ENCODE measurements at places on chromosomes 7 and 10.

DNA sequence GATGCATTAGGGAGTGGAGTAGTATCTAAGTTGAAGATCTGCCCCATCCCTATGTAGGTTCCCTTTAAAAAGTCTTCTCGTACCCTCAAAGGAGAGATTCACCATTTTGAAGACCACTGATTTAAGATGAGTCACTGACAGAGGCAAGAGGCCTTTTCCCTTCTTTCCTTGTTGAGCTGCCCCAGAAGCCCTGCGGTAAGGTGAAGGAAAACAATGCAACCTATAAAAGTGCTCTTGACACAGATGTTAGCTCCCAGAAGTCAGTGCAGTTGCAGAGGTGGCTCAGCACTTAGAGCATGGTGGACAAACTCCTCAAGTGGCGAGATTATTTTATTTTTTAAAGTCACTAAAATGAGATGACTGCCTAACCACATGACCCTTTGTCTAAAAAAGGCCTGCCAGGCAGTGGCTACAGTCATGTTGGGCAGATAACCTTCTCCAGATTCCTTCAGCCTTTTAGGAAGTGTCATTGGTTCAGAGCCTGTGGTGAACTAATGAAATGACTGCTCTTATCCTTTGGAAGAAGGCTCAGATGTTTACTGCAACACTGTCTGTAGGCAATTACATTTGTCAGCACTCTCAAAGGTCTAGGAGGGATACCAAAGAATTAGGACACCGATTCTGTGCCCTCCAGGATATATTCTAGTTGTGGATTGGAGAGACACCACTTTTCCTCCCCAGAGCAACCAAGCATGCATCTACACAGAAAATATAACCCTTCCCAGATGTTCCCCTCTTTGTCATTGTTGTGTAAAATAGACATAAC is 88.7 kb downstream of the ARID5B start:
- no peak for DNase-seq

- DNase-seq: no peak
Measured at GRCh38 chr7:37719077-37719476, 35.5 kb downstream of the GPR141 start.

GRCh38 chr10:79944428-79945395 is 4.2 kb downstream of the SFTPD start:
- no peak for DNase-seq

GRCh38 chr10:123390874-123391273 is 236.7 kb downstream of the BUB3 start:
- DNase-seq: no peak

GRCh38 chr7:50185208-50185607 is 92.2 kb upstream of the ZPBP start:
- no peak for DNase-seq

DNA sequence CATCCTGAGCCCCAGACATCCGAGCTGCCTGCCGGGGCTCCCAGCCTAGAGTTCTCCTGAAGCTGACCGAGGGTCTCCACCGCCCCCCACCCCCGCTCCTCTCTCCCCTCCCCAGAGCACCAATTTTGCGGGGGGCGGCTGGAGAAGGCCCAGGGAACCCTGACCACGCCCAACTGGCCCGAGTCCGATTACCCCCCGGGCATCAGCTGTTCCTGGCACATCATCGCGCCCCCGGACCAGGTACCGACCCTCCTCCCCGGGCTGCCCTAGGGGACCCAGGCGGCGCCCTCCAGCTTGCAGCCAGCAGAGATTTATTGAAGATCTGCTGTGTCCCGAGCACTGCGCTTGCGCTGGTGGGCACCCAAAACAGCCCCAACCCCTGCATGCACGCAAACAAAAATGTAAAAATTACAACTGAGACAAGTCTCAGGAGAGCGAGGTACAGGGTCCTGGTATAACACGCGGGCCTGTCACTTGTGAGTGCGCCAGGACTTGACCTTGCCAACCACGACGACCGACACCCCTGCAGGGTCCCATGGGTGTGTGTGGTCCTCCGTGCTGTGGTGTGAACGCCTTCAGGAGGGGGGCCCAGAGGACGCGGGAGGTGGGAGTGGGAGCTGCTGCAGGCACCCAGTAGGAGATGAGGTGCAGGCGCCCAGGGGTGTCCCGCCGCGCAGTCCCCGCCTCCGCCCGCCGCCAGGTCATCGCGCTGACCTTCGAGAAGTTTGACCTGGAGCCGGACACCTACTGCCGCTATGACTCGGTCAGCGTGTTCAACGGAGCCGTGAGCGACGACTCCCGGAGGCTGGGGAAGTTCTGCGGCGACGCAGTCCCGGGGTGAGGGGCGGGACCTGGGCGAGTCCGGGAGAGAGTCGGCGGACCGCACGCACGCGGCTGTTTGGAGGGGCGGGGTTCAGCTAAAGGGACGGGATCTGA is 3.1 kb downstream of the PCOLCE start:
- no peak for DNase-seq

- no peak for DNase-seq
Measured at GRCh38 chr7:17275749-17276671, 22.4 kb upstream of the AHR start.

- DNase-seq: no peak
Measured at GRCh38 chr10:43421201-43421507, 12.2 kb upstream of the HNRNPF start.

- DNase-seq: peak; percentile 78
Measured at GRCh38 chr10:69716711-69717560, 84.8 kb upstream of the COL13A1 start.

DNA sequence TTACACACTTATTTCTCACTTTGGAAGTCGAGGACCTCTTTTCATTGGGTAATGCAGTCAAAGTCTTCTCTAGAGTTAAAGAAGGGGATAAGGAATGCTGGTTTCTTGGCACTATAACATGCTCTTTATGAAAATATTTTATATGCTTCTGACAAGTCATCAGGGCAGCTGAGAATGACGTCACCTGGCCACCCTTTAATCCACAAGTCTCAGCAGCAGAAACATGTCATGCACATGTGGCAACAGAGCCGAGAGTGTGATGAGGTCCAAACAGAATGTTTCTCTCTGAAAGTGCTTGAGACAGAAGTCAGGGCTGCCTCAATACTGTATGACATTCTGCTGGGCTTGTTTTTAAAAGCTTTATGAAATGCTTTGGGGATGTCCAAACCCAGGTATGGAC is 63.5 kb upstream of the C10orf90 start:
- DNase-seq: no peak

- DNase-seq: peak; percentile 60
Measured at GRCh38 chr7:127447326-127447945, 54.9 kb upstream of the ZNF800 start.

- no peak for DNase-seq
Measured at GRCh38 chr7:141700848-141701371, 1.1 kb downstream of the DENND11 start.

DNA sequence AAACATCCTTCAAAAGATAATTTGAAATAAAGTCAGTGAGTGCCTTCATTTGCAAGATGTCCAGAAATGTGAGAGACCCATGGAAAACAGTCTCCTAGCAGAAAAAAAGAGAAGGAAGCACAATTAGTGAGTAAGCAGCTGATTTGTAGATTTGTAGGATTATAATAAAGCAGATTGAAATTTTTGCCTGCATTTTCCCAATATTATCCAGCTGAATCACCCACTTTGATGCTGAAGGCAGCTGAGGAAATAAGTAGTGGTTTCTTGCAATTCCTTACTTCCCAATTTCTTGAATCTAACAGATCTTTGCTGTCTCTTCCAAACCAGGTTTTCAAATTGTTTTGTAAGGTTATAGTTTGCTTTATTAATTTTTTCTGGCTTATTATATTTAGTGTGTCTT is 181.4 kb downstream of the GNAT3 start:
- no peak for DNase-seq

DNA sequence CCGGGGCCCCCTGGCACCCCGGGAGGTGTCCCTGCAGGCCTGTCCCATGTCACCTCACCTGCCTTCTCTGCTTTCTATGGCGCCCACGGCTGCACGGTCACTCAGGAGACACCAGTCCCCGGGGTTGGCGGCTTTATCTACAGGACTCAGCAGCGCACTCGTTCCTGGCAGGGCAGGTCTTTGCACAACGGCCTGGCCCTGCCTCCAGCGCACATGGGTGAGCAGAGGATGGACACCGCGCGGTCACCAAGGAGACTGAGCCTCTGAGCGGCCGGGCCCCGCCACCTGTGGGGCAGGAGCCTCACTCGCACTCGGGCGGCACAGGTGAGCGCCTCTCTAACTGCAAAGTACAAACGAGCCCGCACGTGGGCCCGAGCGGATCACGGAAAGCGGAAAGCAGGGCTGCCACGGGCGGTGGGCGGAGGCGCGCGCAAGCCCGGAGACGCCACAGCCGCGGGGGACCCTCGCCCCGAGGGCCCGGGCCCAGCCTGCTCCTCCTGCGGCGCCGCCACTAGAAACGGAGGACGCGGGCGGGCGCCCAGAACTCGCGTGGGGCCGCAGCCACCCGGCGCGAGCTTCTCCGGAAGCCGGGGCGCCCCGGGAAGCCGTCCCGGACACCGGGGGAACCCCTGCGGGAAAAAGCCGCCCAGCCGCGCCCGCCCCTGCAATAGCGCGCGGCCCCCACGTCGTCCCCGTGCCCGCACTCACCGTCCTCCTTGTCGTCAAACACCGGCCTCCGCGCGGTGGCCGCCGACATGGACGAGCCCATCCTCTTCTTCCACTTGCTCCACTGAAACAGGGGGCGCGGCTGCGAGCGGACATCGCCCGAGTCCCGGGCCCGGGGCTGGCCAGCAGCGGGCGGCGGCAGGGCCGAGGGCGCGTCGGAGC is 642 bp downstream of the STK32C start:
- no peak for DNase-seq

DNA sequence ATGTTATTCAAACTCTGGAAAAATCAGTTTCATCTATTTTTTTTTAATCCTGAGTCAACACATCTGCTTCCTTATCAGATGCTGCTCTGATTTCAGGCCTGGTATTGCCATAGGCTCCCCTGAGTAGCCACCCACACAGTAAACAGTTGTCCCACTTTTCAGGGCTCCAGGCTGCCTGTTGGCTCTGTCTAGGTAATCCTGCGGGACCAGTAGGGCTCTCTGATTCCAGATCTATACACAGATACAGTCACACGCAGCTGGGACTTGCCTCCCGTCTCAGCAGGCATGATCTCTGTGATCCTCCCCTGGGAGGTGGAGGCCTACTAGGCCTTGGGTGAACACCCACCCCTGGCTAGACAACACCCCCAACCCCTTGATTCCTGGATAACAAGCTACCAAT is 206.1 kb downstream of the CREB5 start:
- DNase-seq: peak; percentile 12

DNA sequence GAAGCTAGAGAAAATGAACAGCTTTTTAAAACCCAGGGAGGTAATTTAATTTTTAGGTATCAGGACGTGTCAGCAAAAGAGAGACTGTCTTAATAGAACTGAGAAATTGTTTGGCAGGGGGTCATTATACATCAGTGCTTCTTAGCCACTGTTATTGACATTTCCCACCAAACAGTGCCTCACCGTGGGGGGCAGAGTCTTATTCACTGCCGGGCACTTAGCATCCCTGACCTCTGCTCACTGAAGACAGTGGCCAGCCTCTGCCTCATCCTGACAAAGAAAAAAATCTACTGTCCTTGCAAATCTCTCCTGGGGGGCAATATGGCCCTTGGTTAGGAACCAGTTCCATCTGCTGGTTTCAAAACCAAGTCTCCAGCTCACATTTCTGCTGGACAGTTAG is 14.2 kb upstream of the MKI67 start:
- DNase-seq: no peak

DNA sequence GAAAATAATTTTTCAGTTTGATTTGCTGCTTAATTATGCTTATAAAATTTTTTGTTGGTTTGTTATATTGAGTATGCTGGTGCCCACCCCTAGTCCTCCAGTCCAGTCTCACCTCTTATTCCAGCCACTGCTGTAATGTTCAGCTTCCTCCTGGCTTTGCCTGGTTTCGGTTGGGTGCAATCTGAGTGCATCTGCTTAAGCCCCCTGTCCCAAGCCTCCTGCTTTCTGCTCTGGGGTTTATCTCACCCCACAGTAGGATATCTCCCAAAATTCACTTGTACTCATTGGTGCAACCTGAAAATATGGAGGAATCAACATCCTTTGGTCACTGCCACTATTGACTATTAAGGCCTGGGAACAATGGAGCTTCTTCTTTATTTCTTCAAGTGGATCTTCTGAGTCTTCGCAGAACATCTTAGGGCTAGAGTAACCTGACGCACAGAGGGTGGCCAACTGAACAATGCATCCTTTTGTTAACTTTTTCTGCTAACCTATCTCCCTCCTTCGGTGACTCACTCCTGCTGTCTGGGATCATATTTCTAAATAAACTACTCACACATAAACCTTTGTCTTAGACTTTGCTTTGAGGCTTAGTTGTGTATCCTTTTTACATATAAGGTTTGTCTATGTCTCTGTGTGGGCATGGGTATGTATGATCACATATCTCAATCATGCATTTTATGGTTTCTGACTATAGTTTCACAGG is 19.1 kb upstream of the SOSTDC1 start:
- DNase-seq: peak; percentile 13

GRCh38 chr10:93991596-93992284 is 2.0 kb upstream of the PLCE1 start:
- DNase-seq: peak; percentile 47

DNA sequence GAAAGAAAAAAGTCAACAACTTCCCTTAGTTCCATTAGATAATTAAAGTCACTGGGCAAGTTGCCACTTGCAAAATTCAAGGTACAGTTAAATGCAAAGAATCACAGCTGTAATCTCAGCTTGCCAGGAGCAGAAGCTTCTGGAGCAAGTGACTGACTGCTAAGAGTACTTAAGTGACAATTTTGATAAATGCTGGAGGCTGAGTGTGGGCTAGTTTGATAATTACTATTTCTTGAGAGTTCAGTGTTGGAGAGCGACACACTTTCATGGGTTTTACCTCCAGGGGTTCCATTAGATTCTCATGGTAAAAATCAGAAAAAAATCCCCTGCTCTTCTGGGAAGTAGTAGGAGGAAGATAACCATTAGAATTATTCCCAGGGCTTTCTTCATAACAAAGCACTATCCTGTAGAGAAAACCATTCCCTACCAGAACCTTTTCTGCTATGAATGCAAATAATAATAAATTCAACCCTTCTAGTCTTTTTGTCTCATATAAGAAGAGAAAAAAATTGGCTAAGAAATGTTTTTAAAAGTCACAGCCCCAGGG is 486.3 kb downstream of the POM121L12 start:
- no peak for DNase-seq

DNA sequence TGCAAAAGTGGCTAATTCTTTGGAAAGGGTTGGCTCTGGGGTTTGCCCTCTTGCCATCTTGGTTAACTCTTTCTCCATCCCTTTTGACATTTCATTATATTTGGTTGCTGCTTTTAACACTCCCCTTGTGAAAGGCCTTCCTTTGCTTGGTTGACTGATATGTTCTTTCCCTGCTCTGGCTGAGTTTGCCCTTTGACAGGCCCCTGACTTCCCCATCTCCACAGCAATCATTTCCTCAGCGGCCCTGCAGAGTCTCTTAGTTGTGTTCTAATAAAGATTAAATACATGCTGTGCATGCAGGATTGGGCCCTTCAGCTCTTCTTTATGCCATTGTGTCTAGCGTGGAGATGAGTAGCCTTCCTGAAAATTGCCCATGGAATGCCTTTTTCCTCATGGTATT is 84.5 kb upstream of the CSTF2T start:
- DNase-seq: no peak

DNA sequence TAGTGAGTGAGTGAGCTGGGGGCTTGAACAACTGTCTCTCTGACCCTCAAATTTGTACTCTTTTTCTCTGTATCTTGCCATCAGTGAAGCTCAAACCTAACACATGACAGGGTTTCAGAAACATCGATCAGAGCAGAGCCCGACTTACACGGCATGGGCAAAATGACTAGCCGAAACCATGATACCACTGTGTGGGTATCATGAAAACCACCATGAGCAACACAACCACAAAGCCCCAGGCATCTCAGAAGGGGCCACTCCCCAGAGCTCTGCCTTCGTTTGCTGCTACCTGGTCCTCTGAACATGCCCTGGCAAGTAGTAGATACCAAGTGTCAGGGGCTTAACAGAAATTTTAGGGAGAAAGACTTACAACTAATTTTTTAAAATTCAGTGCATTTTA is 308.5 kb downstream of the WDR11 start:
- no peak for DNase-seq

Measured in HEK293T (cell line).